ENCODE measurements at places on chromosomes 12 and 14.

- DNase-seq = no peak
Measured at GRCh38 chr14:65877624-65878023, 465.1 kb downstream of the FUT8 start.

- DNase-seq = no peak
Measured at GRCh38 chr14:104532191-104532555, 47.4 kb upstream of the C14orf180 start.

DNA sequence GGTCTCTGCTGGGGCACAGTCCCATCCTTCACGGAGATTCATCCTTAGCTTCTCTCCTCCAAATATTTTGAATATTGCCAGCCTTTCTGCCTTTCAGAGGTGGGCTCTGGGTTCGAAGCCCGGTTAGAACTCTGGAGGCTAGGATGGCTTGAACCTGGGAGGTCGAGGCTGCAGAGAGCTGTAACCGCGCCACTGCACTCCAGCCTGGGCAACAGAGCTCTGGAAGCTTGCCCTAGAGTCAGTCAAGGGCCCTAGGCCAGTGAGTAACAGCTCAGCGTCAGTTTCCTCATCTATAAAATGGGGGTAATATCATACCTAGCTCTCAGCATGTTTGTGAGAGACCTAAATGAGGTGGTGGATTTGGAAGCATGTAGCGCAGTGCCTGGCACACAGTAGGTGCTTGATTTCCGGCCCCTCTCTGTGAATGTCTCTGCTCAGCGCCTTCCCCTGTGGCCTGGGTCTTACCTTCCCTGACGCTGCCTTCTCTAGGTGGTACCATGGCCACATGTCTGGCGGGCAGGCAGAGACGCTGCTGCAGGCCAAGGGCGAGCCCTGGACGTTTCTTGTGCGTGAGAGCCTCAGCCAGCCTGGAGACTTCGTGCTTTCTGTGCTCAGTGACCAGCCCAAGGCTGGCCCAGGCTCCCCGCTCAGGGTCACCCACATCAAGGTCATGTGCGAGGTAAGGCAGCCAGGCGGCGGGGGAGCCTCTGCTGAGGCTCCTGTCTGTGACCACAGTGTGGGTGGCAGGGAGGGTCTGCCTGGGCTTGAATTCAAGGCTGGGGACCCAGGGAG lies 3.4 kb downstream of the PTPN6 start:
- DNase-seq = no peak

GRCh38 chr12:234019-234418 lies 20.1 kb upstream of the SLC6A12 start:
- DNase-seq = no peak

- DNase-seq = no peak
Measured at GRCh38 chr12:76915361-76916169, 36.7 kb upstream of the CSRP2 start.

Measured in inflammatory macrophage (primary cell).